ENCODE measurements at places on chromosomes 3 and 15. TPM values are rescaled to one million over a fixed set of nuclear protein-coding genes. Genes with fewer than 3 reads are reported as not detected.
A peak's percentile ranks its signal among the peaks of the same experiment; 100 is the strongest.

GRCh38 chr3:58041826-58042324, 33.7 kb downstream of the FLNB start:
- no peak overlapping the region for H3K4me3 ChIP-seq
- DNase-seq: peak; percentile 47
- no peak overlapping the region for H3K27ac ChIP-seq
- peaks cover 1% of the 10 kb centered on the region for H3K36me3 ChIP-seq
- peaks cover 42% of the 10 kb centered on the region for H3K4me1 ChIP-seq

DNA sequence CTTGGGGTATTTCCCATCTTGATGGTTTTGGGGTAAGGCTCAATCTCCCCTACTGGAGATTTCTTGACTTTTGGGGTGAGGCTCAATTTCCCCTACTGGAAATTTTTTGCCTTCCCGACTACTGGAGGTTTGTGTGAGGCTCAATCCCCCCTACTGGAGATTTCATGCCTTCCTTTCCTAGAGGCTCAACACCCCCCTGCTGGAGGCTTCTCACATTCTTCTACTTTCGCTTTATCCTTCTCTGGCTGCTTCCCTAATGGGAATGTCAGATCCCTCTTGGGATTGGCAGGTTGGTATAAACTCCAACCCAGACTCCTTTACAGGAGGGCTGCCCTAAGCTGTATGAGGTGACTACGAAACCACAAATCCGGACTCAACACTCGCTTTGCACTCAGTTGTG, 49.2 kb downstream of the KATNBL1 start:
- no peak overlapping the region for H3K4me3 ChIP-seq
- H3K27ac ChIP-seq: no peak overlapping the region
- DNase-seq: no peak
- H3K36me3 ChIP-seq: peaks cover 85% of the 10 kb centered on the region
- no peaks in the 10 kb centered on the region for H3K27me3 ChIP-seq

GRCh38 chr15:93932164-93932776, 299.1 kb upstream of the MCTP2 start:
- no peak for DNase-seq
- H3K36me3 ChIP-seq: peaks cover 6% of the 10 kb centered on the region
- H3K4me3 ChIP-seq: peak overlapping the region; percentile 54
- peaks cover 17% of the 10 kb centered on the region for H3K4me1 ChIP-seq
- peaks cover 16% of the 10 kb centered on the region for H3K27me3 ChIP-seq
- peak overlapping the region; percentile 72 for H3K27ac ChIP-seq

GRCh38 chr3:98099848-98100247, 12.9 kb downstream of the OR5AC2 start:
- DNase-seq: no peak
- H3K4me1 ChIP-seq: no peaks in the 10 kb centered on the region
- no peak overlapping the region for H3K27ac ChIP-seq
- H3K36me3 ChIP-seq: no peaks in the 10 kb centered on the region

GRCh38 chr15:100824211-100824610, 55.4 kb upstream of the ALDH1A3 start:
- no peak for DNase-seq
- H3K27me3 ChIP-seq: peaks cover 39% of the 10 kb centered on the region
- no peaks in the 10 kb centered on the region for H3K36me3 ChIP-seq
- no peak overlapping the region for H3K27ac ChIP-seq
- H3K4me1 ChIP-seq: no peaks in the 10 kb centered on the region
- no peak overlapping the region for H3K4me3 ChIP-seq

GRCh38 chr3:169966951-169967915, 626 bp downstream of the SEC62 start:
- no peaks in the 10 kb centered on the region for H3K27me3 ChIP-seq
- H3K27ac ChIP-seq: peak overlapping the region; percentile 93
- H3K4me3 ChIP-seq: peak overlapping the region; percentile 80

GRCh38 chr15:76065245-76065644, 5.5 kb downstream of the TMEM266 start:
- H3K4me3 ChIP-seq: no peak overlapping the region
- no peak overlapping the region for H3K27ac ChIP-seq
- H3K4me1 ChIP-seq: peaks cover 19% of the 10 kb centered on the region
- DNase-seq: peak; percentile 70
- H3K27me3 ChIP-seq: peaks cover 67% of the 10 kb centered on the region
- no peaks in the 10 kb centered on the region for H3K36me3 ChIP-seq

DNA sequence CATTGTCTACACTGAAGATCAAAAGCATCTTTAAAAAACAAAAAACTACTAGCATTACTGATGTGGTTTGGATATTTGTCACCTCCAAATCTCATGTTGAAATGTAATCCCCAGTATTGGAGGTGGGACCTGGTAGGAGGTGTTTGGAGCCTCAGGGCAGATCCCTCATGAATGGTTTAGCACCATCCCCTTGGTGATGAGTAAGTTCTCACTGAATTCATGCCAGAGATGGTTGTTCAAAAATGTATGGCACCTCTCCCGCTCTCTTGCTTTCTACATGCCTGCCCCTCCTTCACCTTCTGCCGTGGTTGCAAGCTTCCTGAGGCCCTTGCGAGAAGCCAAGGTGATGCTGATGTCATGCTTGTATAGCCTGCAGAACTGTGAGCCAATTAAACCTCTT, 136.6 kb upstream of the FHIT start:
- no peak for DNase-seq
- no peak overlapping the region for H3K27ac ChIP-seq

- no peaks in the 10 kb centered on the region for H3K4me1 ChIP-seq
- H3K27me3 ChIP-seq: no peaks in the 10 kb centered on the region
- no peak overlapping the region for H3K4me3 ChIP-seq
- H3K36me3 ChIP-seq: no peaks in the 10 kb centered on the region
- H3K27ac ChIP-seq: no peak overlapping the region
Observed at GRCh38 chr3:162597226-162597625, 1100.6 kb downstream of the OTOL1 start.

GRCh38 chr3:58095603-58096138, 87.4 kb downstream of the FLNB start:
- no peak for DNase-seq
- no peak overlapping the region for H3K4me3 ChIP-seq

- DNase-seq: no peak
- H3K36me3 ChIP-seq: no peaks in the 10 kb centered on the region
- H3K27ac ChIP-seq: no peak overlapping the region
Observed at GRCh38 chr3:112247350-112247749, 46.7 kb downstream of the SLC9C1 start.

DNA sequence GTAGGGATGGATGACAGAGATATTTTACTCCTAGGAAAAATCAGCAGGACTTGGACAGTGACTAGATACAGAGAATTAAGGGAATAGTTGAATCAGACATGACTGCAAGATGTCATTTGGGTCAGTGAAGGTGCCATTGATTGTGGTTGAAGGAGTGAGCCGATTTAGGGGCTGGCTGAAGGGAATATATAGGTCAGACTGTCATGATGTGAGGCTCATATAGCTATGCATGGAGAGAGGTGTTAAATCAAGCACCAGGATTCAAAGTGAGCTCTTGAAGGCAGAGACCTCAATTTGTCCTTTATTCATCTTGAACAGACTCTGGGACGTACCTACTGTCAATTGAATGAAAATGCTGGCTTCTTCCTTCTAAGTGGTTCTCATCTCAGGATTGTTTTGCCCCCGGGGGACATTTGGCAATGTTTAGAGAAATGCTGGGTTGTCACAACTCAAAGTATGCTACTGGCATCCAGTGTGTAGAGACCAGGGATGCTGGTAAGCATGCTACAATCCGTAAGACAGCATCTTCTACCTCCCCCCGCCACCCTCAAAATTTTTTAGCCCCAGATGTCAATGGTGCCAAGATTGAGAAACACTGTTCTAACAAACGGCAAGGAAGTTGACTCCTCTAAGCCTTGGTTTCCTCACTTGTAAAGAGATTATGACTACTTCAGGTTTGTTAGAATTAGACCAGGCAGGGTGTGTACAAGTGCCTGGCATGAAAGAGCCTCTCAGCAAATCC, 7.8 kb downstream of the ATP2C1 start:
- no peaks in the 10 kb centered on the region for H3K27me3 ChIP-seq
- H3K36me3 ChIP-seq: no peaks in the 10 kb centered on the region
- no peak overlapping the region for H3K27ac ChIP-seq
- DNase-seq: no peak
- H3K4me1 ChIP-seq: peaks cover 41% of the 10 kb centered on the region

DNA sequence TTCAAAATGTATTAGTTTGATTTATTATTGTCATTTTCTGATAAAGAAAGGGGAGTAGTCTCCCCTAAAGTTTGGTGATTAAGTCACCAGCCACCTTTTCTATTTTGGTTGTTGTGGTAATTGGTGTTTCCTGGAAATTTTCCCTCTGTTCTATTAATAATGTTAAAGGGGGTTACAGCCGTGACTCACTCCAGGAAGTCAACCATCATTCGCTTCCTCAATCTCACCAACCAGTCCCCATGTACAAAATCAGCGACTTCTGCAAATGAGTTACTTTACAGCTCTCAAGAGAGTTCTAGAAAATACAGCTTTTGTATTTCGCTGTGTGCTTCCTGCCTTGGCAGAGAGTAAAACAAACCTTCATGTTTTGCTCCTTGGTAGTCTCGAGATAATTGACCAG, 285.1 kb downstream of the LPP start:
- H3K36me3 ChIP-seq: peaks cover 23% of the 10 kb centered on the region
- peak; percentile 71 for DNase-seq
- H3K4me3 ChIP-seq: peak overlapping the region; percentile 19
- H3K4me1 ChIP-seq: peaks cover 48% of the 10 kb centered on the region
- peak overlapping the region; percentile 86 for H3K27ac ChIP-seq

DNA sequence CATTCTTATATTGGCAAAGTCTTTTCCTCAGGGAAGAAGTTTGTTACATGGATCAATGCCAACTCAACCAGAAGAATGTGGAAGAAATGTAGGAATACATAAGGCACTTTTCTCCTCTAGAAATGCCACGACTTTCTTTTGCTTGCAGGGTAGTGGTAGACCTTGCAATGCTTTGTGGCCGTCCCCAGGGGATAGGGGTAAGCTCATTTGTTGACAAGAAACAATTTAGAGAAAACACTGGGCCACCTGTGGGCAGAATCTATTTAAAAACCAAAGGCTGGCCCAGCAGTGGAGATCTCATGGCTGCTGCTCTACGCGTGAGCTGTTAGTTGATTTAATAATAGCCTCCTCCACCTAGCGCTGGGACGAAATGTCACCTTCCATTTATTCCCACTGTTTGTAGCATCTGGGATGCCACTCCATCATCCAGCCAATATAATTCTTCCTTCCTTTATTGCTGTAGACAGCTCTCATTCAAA, 64.6 kb upstream of the PFN2 start:
- no peak for DNase-seq
- H3K36me3 ChIP-seq: no peaks in the 10 kb centered on the region
- H3K4me1 ChIP-seq: no peaks in the 10 kb centered on the region
- H3K27ac ChIP-seq: no peak overlapping the region

DNA sequence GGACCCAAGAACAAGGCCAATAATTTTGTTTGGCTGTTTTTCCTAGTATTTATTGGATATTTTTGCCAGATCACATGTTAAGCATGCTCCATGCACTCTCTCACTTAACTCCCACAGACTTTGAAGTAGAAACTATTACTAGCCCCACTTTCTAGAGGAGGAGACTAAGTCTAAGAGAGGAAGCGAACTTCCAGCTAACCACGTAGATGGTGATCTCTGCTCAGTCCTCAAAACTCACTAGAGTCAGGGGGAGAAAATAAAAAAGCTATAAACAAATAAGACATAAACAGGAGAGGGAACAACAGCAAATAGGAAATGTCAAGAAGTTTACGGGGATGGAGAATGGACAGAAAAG, 481.0 kb upstream of the PROK2 start:
- H3K4me3 ChIP-seq: no peak overlapping the region
- H3K4me1 ChIP-seq: peaks cover 37% of the 10 kb centered on the region
- peak overlapping the region; percentile 37 for H3K27ac ChIP-seq
- DNase-seq: no peak

The RARRES1 gene
- total RNA-seq: not detected

The ATP8B4 gene
- total RNA-seq: 98.3 TPM

The GOLGA6D gene
- total RNA-seq: not detected
